CD4-positive, alpha-beta T cell (primary cell): ENCODE measurements at places on chromosomes 7 and 10.

DNA sequence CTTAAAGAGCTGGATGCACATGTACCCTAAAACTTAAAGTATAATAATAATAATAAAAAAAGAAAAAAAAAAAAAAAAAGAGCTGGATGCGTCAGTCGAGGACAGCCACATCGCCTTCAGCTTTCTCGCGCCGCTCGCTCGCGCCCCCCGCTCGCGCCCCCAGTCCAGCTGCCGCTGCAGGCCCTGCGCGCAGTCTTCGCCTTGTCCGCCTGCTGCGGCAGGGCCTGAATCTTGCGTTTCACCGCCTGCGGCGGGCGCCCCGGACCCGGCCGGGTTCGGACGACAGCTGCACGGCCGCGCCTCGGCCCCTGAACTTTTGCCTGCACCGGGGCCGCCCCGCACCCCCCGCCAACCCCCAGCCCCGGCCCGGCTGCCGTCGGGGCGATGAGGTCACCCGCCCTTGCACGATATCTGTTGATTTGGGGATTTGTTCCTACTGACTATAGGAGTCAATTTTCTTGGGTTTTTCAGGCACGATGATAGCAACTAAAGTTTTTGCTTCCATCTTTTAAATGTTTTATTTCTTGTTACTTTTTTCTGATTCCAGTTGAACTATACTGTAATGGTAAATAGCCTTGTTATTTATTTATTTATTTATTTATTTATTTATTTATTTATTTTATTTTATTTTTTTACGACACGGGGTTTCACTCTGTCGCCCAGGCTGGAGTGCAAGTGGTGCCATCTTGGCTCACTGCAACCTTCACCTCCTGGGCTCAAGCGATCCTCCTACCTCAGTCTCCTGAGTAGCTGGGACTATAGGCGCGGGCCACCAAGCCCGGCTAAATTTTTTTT lies 33.5 kb upstream of the CPN1 start:
- DNase-seq = no peak

GRCh38 chr10:34954142-34954541 lies 136.0 kb downstream of the CUL2 start:
- DNase-seq = no peak

DNA sequence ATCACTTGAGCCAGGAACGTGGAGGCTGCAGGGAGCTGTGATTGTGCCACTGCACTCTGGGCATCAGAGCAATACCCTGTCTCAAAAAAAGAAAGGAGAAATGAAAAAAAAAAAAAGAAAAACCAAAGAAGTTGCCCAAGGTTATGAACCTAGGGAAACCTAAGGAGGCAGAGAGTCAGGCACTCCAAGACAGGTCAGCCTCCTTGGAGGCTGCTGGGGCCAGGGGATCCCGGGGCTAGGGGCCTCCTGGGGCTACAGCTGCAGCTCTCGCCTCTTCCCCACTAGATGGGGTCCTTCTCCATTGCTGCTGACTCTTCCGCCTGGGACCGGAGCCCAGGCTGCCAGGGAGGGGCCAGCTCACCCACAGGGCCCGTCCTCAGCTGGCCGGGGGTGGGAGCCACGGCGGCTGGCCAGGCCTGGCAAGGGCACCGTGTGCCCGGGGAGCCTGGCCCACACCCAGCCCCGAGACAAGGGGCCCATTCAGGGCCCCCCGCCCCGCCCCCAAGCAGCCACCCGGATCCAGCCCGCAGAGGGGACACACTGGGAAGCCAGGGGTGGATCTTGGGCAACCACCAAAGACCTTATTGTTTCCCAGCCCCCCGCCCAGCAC lies 1.7 kb upstream of the SPACDR start:
- no peak for DNase-seq

- no peak for DNase-seq
Observed at GRCh38 chr7:46532571-46532970, 611.5 kb upstream of the IGFBP3 start.

GRCh38 chr10:78937393-78937792 lies 131.4 kb upstream of the ZMIZ1 start:
- DNase-seq = no peak

- DNase-seq = no peak
Observed at GRCh38 chr10:12703126-12703525, 298.4 kb downstream of the CCDC3 start.

GRCh38 chr7:118013252-118014010 lies 140.2 kb upstream of the CTTNBP2 start:
- DNase-seq = no peak

GRCh38 chr7:38630720-38631673 lies at the start of gene AMPH:
Gene AMPH (minus strand): TSS chr7:38631373. CDS start chr7:38631351, 22 bp downstream.
- DNase-seq = no peak

- no peak for DNase-seq
Observed at GRCh38 chr7:129497156-129497555, 5.2 kb upstream of the SMKR1 start.

- no peak for DNase-seq
Observed at GRCh38 chr7:1276626-1277175, 44.0 kb downstream of the UNCX start.

- no peak for DNase-seq
Observed at GRCh38 chr10:79028451-79029010, 40.2 kb upstream of the ZMIZ1 start.

- no peak for DNase-seq
Observed at GRCh38 chr7:13910805-13911551, 78.5 kb downstream of the ETV1 start.

GRCh38 chr7:114413761-114414155 lies 857 bp upstream of the FOXP2 start:
- DNase-seq = no peak

- DNase-seq = peak; percentile 35
Observed at GRCh38 chr10:103416436-103417147, 20.2 kb downstream of the PDCD11 start.

GRCh38 chr7:41507686-41508268 lies 195.1 kb downstream of the INHBA start:
- DNase-seq = no peak

- no peak for DNase-seq
Observed at GRCh38 chr7:155261031-155261985, 36.4 kb upstream of the INSIG1 start.

GRCh38 chr10:80473096-80473657 lies 19.1 kb downstream of the TSPAN14 start:
- DNase-seq = no peak

DNA sequence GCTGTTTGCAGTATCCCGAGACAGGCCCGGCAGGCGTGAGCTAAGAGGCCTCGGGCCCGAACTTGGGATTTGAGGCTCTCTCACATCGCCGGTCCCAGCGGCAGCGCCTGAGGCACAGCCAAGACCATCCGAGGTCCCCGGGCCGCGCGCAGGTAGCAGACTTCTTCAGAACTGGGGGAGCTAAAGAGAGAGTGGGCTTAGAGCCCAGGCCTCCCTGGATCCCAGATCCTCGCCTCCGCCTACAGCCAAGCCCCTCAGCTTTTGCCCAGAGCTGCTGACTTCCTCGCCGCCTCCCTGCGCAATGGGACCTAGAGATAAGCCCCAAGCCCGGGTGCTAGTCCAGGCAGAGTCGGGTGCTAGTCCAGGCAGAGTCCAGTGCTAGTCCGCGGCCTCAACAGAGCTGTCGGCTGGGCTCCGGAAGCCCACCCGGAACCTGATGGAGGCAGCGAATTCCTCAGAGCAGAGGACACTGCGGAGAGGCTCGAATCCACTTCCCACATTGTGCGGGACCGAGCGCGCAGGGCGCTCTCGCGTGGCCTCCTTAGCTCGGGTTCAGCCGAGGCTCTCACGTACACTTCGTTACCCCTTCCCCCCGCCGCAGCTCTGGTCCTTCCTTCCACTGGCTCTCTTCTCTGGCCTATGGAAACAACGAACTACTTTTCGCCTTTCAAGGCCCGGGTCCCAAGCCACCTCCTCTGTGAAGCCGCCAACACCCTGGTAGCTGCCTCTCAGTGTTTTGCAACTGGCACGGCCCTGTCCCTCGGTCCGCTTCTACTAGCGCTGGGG lies 5.8 kb downstream of the LBX1 start:
- peak; percentile 29 for DNase-seq

GRCh38 chr10:124640538-124641231 lies 103.5 kb downstream of the FAM53B start:
- DNase-seq = no peak

GRCh38 chr10:72264536-72264935 lies 9.2 kb upstream of the DDIT4 start:
- DNase-seq = no peak

DNA sequence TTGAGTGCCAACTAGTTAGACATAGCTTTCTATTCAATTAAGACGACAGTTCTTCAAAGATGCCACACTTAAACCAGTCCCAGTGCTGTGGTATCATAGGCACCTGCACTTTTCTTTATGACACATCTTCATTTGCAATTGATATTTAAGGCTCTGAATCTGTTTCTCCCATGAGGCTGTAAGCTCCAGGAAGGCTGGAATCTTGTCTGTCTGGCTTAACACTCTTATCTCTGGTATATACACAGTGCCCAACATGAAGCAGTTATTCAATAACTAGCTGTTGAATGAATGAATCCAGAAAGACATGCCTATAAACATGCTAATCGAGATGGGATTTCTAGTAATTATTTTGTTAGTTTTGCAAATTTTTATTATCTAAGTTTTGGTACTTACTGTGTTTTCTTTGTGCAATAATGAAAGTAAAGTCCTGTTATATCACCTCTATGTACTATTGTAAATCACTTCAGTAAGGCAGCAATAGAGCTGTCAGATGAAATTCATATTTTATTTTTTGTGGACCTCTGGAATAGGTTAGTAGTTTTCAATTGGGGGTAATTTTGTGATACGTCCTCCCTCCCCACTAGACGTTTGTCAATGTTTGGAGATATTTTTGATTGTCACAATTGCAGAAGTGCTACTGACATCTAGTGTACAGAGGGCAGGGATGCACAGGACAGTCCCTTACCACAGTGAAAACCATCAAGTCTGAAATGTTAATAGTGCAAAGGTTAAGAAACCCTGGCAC lies 51.3 kb upstream of the STEAP4 start:
- no peak for DNase-seq

GRCh38 chr7:44377134-44377463 lies 51.7 kb upstream of the CAMK2B start:
- no peak for DNase-seq

DNA sequence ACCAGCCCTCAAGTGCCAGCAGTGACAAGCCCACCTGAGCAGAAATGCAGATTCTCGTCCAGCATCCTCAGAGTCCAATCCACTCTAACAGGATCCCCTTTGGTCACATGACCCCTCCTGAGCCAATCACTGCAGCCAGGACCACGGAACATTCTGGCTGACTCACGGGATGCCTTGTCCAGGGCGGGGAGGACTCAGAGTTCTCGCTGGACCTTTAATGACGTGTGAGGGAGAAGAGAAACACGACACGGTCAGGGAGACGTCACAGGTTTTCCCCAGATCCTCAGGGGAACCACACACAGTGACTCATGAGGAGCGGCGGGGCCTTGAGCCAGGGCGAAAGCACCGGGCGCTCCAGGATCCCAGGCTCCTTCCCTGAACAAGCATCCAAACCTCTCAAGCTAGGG lies 155.7 kb downstream of the PTPRN2 start:
- no peak for DNase-seq

GRCh38 chr7:30979027-30979426 lies 15.3 kb downstream of the GHRHR start:
- DNase-seq = no peak

GRCh38 chr10:127122831-127123230 lies 73.6 kb downstream of the INSYN2A start:
- no peak for DNase-seq

- DNase-seq = no peak
Observed at GRCh38 chr10:35813219-35813618, 171.1 kb upstream of the FZD8 start.

- no peak for DNase-seq
Observed at GRCh38 chr7:17146621-17147020, 151.8 kb upstream of the AHR start.

GRCh38 chr10:107104026-107104652 lies 60.4 kb downstream of the SORCS1 start:
- DNase-seq = no peak
